ENCODE measurements at places on chromosomes 6 and 20.
A peak's percentile ranks its signal among the peaks of the same experiment; 100 is the strongest.

GRCh38 chr20:60222497-60222896, 264.3 kb downstream of the CDH26 start:
- DNase-seq = no peak

GRCh38 chr6:139282684-139283083, 9.1 kb downstream of the TXLNB start:
- DNase-seq = no peak

- no peak for DNase-seq
Measured at GRCh38 chr6:130937942-130938604, 110.9 kb downstream of the SMLR1 start.

DNA sequence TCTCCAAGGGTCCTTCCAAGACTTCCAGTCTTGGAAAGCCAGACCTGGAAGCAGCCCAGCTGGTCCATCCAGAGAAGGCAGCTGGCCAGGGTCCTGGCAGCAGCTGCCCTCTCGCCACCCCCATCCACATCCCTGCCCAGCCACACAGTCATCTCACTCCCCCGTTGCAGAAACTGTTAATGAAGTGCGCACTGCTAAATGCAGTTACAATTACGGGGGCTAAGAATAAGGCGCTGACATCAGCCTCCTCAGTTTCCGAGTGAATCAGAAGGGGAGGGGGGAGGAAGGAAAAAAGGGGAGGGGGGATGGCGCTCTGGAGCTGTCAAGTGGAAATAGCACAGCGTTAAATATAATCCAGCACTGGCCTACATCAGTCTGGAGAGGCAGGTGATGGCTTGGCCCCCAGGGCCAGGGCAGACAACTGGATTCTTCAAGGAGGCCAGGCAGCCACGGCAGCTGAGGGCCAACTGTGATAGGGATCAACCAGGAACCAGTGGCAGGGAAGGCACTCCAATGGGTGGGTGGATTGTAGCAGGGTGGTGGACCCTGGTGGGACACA, 6.9 kb downstream of the RIMS4 start:
- DNase-seq = no peak

DNA sequence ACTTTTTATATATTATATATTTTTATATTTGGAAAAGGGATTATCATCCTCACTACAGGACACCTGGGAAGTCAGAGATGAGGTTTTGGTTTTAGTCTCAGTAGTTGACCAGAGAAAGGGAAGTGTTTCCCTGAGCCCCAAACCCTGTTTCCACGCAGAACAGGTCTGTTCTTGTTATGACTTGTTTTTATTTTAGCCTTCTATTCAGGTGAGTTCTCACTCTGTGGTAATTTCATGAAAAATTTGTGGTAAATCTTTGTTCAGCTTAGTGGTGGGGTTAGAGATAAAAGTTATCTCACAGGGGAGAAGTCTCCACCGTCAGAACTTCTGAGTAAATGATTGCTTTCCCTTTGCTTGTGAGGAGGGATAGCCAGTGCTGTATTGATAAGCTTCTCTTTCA, 224.9 kb downstream of the FARS2 start:
- no peak for DNase-seq

GRCh38 chr20:5080384-5080877, 39.3 kb downstream of the PCNA start:
- DNase-seq = peak; percentile 29

GRCh38 chr20:24651171-24651975, 181.9 kb downstream of the SYNDIG1 start:
- DNase-seq = no peak

DNA sequence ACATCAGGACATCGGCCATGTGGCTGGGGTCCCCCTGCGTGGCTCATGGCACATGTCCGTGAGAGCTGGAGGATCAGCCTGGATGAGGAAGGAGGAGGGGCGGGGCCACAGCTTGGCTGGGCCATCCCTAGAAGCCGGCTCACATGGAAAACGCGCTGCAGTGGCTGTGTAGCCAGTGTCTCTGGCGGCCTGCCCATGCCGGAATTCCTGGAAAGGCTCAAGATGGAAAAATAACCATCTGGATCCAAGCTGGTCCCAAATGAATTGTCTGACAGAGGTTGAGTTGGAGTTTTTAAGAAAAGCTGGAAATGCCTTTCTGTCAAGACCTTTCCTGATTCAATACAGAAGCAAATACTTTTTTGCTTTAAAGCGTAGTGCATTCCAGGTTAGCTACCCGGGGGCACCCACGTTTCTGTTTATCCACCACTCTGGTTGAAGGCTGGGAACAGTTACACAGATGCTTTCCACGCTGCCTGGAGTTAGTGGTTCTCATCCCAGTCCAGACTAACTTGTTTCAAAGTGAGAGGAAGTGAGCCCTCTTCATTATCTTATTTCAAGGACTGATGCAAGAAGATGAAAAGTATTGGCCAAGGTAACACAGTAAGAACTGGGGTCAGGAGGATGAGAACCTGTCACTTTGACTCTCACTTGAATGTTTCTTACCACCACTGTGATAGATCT, 99.0 kb downstream of the GMPR start:
- DNase-seq = no peak

GRCh38 chr6:143711714-143712113, 33.9 kb downstream of the PHACTR2 start:
- no peak for DNase-seq

DNA sequence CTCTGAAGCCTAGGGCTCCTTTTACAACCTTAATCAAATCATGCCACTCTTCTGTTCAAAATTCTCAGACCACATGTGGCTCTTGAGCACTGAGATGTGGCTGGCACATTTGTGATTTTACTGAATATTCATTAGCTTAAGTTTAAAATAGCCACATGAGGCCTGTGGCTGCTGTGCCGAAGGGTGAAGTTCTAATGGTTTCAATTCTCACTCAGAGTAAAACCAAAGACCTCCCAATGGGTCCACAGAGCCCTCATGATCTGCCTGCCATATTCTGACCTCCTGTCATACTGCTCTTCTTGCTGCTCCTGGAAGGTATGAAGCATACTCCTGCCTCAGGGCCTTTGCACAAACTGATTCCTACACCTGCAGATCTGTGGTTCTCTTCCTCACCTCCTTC, 7.8 kb upstream of the CST3 start:
- DNase-seq = no peak

DNA sequence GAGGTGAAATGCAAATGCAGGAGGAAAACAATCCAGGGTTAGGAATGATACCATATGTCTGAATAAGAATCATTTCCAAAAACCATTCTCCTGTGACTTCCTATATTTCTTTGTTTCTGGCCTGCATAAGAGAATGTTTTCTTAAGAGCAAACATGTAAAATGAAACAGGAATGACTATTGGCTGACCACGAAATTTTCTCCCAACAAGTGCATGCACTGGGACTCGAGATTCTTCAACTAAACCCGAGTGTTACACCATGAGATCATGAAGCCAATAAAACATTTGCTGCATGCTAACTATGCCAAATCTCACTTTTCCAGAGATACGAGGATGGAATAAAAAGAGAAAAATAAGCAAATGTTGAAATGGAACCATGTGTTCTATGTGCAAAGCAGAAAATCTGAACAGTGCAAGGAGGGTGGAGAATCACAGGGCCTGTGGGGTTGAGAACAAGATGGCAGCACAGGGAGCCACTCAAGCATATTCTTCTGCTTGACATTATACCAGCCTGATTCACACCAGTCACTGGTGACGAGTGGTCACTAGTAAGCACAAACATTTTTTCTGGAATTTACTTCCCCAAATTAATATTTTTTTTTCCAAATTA, 212.2 kb upstream of the FOXA2 start:
- no peak for DNase-seq

GRCh38 chr6:64334636-64335035, 699.0 kb downstream of the PHF3 start:
- no peak for DNase-seq

DNA sequence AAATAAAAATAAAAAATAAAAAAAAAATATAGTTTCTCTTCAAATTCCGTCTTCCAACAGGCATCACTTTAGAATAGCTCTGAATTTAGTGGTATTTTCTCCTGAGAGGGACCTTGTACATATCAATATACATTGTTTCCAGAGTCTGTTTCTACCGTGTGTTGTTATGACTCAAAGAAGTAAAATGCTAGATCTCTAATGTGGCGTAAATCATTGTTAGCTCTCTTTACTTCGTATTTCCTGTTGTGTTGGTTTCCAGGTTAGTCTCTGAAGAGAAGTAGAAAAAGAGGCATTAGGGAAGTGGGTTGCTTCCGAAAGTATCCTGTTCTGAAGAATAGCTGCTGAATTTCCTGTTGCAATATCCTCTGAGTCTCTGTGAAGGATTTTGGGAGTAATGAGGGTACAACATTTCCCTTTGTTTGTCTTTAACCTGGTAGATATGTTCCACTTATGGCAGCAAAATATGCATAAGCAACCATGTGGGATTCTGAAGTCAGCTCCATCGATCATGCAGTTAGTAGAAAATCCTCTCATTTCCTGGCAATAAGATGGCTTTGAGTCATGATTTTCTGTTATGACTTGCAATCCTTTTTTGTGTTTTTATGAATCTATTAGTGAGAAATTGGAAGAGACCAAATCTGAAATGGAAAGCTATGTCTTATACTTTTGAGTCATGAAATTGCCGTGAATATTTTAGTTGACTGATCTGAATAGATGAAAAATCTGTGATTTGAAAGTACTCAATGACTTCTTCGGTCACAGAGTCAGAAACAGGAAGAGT, 42.0 kb upstream of the MCHR2 start:
- DNase-seq = no peak

DNA sequence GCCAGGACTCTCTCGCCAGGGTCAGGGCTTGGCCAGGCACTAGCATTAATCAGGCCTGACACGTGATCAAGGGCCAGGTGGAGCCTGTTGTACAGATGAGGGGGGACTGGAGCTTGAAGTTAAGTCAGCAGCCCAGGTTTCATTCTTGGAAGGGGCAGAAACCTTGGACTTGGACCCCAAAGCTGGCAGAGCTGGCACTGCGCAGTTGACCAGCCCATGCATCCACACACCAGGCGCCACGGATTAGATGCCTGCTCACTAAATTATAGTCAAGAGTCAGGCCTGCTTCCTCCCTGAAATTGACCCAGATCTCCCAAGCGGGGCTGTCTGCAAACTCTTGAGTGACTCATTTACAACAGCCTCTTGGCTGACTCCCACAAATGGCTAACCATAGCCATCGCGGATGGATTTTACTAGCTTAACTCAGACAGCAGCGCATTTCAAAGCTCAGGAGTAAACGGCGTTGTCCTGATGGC, 4.1 kb upstream of the TAF4 start:
- no peak for DNase-seq

- no peak for DNase-seq
Measured at GRCh38 chr6:161963181-161963580, 689.3 kb upstream of the AGPAT4 start.

DNA sequence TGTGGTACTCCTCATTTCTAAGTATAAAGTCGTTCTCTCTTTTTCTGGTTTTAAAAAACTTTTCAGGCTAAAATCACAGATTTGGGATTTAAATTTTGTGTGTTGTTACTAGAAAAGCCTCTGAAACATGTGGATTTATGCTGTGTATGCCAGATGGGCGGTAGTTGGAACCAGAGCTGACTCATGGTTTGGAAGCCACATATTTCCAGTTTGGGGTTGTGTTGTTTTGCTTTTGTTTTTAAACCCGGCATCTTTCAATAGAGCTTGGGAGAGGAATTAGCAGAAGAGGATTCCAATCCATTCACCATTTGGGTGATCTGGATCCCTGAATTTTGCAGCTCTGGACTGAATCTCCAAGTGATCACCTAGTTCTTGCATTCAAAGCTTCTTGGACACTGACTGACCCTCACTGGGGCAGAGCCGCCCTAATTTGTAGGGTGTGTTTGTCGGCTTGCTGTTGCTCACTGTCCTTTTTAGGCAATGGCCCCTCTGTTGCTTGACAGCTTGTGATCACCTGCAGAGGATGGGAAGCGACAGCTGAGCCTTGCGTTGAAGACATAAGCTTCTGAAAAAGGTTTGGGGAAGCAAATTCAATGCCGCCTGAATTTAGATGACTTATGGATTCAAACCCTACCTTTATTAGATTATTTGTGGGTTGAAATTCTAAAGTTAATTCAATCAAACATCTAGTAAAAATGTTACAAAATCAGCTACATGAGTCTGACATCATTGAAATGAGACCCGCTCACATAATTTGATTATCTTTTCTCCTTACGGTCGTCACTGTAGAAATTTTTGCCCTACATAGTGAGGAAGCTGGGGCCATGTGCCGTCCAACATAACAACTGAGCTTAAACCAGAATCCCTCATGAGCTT, 79.9 kb upstream of the CD83 start:
- no peak for DNase-seq

DNA sequence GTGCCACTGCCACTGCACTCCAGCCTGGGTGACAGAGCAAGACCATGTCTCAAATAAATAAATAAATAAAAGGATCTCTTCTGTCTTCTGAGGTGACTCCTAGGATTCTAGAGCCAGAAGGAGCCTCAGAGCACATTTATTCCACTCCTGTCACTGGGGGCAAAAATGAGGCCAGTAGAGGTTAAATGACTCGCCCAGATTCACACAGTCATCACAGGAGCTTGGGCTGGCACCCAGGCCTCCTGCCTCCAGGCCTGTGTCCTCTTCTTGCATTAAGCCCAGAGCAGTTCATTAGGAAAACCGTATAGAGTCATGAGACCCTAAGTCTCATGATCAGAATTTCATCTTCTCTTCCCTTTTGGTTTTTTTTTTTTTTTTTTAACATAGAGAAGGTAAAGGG, 243.3 kb downstream of the NRN1 start:
- no peak for DNase-seq

- DNase-seq = peak; percentile 60
Measured at GRCh38 chr6:159692303-159693127, 526 bp downstream of the SOD2 start.

GRCh38 chr6:42692137-42692911, 30.1 kb downstream of the PRPH2 start:
- no peak for DNase-seq

GRCh38 chr6:21262504-21262903, 331.0 kb upstream of the SOX4 start:
- no peak for DNase-seq

GRCh38 chr6:110664933-110665332, 150.3 kb downstream of the CDK19 start:
- DNase-seq = no peak

DNA sequence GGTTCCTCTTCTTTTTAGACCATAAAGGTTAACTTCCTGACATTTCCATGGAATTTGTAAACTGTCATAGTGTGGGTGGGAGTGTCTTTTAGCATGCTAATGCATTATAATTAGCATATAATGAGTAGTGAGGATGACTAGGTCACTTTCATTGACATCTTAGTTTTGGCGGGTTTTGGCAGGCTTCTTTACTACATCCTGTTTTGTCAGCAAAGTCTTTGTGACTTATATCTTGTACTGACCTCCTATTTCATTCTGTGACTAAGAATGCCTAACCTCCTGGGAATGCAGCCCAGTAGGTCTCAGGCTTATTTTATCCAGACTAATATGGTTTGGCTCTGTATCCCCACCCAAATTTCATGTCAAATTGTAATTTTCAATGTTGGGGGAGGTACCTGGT, 149.6 kb upstream of the SYNCRIP start:
- no peak for DNase-seq

- no peak for DNase-seq
Measured at GRCh38 chr6:139545206-139546105, 171.0 kb upstream of the CITED2 start.

GRCh38 chr6:153449279-153449678, 318.2 kb upstream of the RGS17 start:
- DNase-seq = no peak

- DNase-seq = no peak
Measured at GRCh38 chr20:32641464-32641863, 32.3 kb downstream of the C20orf203 start.

All from CD4-positive, alpha-beta T cell treated with Interleukin-17A for 1 hour (primary cell).